ENCODE measurements at places on chromosomes 4 and X. TPM values are rescaled to one million over a fixed set of nuclear protein-coding genes. Genes with fewer than 3 reads are reported as not detected.

- no peak for DNase-seq
- H3K27me3 ChIP-seq: no peaks in the 10 kb centered on the region
Observed at GRCh38 chr4:24141836-24142235, 252.0 kb upstream of the PPARGC1A start.

- no peaks in the 10 kb centered on the region for H3K36me3 ChIP-seq
- H3K27ac ChIP-seq: peak overlapping the region; percentile 78
- peaks cover 35% of the 10 kb centered on the region for H3K4me1 ChIP-seq
- H3K27me3 ChIP-seq: no peaks in the 10 kb centered on the region
Observed at GRCh38 chrX:150547375-150548115, 20.9 kb upstream of the MTM1 start.

DNA sequence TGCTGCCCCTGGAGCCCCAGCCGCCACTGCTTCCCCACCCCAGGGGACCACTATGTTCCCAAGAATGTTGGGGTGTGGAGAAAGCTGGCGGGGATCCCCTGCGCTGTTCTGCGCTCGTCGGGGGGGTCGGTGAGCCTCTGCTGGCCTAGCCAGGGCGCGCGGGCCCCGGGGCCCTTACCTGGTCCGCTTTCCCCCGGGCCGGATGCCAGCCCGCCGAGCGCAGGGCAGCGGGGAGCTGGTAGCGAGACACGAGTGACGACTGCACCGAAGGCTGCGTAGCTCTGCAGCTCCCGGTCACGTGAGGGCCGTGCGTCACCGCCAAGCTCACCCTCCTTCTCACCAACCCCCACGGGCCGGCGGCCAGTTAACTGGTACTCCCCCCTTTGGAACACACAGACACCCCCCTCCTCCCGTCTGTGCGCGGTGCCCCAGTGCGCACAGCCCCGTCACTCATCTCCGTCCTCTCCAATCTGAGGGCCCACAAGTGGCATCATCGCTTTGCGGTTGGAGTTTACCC is at the start of gene BEX1:
TSS of gene BEX1 (minus strand) at position 254 of the 517 bp plus-strand sequence. CDS start 897 bp downstream, outside the sequence.
- H3K36me3 ChIP-seq: no peaks in the 10 kb centered on the region
- H3K27me3 ChIP-seq: no peaks in the 10 kb centered on the region
- peak; percentile 79 for DNase-seq

- H3K27ac ChIP-seq: no peak overlapping the region
- no peaks in the 10 kb centered on the region for H3K36me3 ChIP-seq
- no peaks in the 10 kb centered on the region for H3K4me1 ChIP-seq
- H3K4me3 ChIP-seq: no peak overlapping the region
Observed at GRCh38 chrX:25544641-25545040, 528.9 kb upstream of the ARX start.

GRCh38 chr4:78310007-78310739 is 241.4 kb upstream of the ANXA3 start:
- no peaks in the 10 kb centered on the region for H3K27me3 ChIP-seq
- no peak for DNase-seq
- no peaks in the 10 kb centered on the region for H3K36me3 ChIP-seq
- no peak overlapping the region for H3K4me3 ChIP-seq
- no peaks in the 10 kb centered on the region for H3K4me1 ChIP-seq

The OSTC gene
- 82.9 TPM for total RNA-seq

DNA sequence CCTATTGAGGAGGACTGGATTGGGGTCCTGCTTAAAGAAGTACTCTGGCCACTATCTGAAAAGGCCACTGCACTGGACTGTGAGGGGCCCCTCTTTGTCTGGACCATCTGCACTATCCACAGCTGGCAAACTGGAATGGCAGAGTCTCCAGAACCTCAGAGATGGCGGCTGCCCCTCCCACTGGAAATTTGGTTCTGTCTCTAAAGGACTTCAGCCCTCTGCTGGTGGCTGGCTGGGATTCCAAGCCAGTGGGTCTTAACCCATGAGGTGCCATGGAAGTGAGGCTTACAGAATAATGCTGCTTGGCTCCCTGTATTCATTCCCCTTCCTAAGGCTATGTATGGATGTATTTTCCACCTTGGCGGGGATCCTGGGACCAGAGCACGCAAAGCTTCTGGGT is 41.6 kb upstream of the CYLC1 start:
- no peak for DNase-seq
- no peak overlapping the region for H3K27ac ChIP-seq
- no peaks in the 10 kb centered on the region for H3K27me3 ChIP-seq

DNA sequence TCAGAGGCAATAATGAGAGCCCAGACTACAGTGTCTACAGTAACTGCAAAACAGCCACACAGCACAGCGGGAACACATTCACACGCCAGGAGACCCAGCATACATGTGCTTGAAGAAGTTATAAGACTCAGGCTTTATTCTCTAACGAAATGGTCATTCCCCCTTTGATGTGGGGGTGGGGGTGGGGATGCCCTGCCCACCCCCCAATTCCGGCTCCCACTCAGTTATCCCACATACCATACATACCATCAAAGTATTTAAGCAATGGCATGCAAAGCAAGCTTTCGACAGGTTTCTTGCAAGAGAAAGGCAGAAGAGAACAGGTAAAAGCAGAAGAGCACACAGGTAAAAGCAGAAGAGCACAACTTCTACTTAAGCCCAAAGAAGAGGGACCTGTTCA is 3.6 kb downstream of the MECP2 start:
- no peak overlapping the region for H3K4me3 ChIP-seq
- H3K27me3 ChIP-seq: no peaks in the 10 kb centered on the region
- H3K4me1 ChIP-seq: peaks cover 17% of the 10 kb centered on the region
- no peak overlapping the region for H3K27ac ChIP-seq
- no peaks in the 10 kb centered on the region for H3K36me3 ChIP-seq
- no peak for DNase-seq

DNA sequence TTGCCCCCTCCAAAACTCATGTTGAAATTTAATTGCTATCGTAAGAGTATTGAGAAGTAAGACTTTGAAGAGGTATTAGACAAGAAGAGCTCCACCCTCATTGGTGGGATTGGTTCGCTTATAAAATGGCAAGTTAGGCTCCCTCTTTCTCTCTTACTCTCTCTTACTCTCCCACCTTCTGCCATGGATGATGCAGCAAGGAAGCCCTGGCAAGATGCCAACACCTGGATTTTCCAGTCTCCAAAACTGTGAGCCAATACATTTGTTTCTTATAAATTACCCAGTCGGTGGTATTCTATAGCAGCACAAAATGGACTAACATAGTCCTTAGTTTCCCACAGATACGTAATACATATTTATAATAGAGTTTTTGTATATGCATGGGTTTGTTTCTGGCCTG is 119.4 kb downstream of the DDIT4L start:
- H3K4me3 ChIP-seq: no peak overlapping the region
- H3K27me3 ChIP-seq: no peaks in the 10 kb centered on the region
- DNase-seq: no peak
- H3K4me1 ChIP-seq: no peaks in the 10 kb centered on the region
- no peaks in the 10 kb centered on the region for H3K36me3 ChIP-seq
- H3K27ac ChIP-seq: no peak overlapping the region

The PSMD10 gene
- 45.6 TPM for total RNA-seq

DNA sequence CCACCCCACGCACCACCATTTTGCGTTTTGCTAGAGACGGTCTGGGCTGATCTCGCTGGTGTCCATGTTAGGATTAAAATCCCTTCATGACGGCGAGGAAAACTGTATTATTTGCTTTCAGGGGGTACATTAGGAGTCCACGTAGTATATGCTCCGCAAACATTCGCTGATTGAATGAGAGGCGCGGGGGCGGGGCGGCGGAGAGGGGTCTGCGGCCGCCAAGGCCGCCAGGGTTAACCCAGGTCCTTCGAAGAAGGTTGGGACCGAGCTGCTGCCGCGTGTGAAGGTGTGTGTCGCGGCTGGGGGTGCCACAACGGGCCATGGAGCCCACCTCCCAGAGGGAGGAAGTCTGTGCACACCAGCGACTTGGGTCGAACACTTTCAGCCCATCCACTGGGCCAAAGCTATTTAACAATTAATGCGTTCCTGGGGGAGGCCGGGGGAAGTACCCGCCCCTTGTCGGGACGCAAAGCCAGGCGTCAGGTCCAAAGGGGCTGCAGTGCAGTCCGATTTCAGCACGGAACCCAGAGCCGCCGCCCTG is 6.4 kb upstream of the PITX2 start:
- peaks cover 13% of the 10 kb centered on the region for H3K4me1 ChIP-seq
- H3K4me3 ChIP-seq: no peak overlapping the region
- DNase-seq: no peak
- no peaks in the 10 kb centered on the region for H3K36me3 ChIP-seq
- H3K27ac ChIP-seq: no peak overlapping the region

GRCh38 chr4:7202411-7202810 is 10.1 kb downstream of the SORCS2 start:
- peaks cover 18% of the 10 kb centered on the region for H3K4me1 ChIP-seq
- H3K27ac ChIP-seq: no peak overlapping the region
- DNase-seq: no peak
- H3K36me3 ChIP-seq: no peaks in the 10 kb centered on the region

GRCh38 chr4:155179216-155179615 is 29.2 kb upstream of the NPY2R start:
- H3K36me3 ChIP-seq: no peaks in the 10 kb centered on the region
- no peak overlapping the region for H3K4me3 ChIP-seq
- no peaks in the 10 kb centered on the region for H3K27me3 ChIP-seq
- DNase-seq: no peak
- no peaks in the 10 kb centered on the region for H3K4me1 ChIP-seq

- H3K27me3 ChIP-seq: no peaks in the 10 kb centered on the region
- H3K27ac ChIP-seq: no peak overlapping the region
- DNase-seq: no peak
- H3K4me3 ChIP-seq: no peak overlapping the region
- H3K36me3 ChIP-seq: no peaks in the 10 kb centered on the region
- H3K4me1 ChIP-seq: no peaks in the 10 kb centered on the region
Observed at GRCh38 chrX:50180073-50180940, 20.5 kb downstream of the AKAP4 start.

- no peak overlapping the region for H3K4me3 ChIP-seq
- no peaks in the 10 kb centered on the region for H3K27me3 ChIP-seq
- H3K4me1 ChIP-seq: no peaks in the 10 kb centered on the region
- no peaks in the 10 kb centered on the region for H3K36me3 ChIP-seq
- H3K27ac ChIP-seq: no peak overlapping the region
Observed at GRCh38 chr4:161936625-161937550, 226.9 kb downstream of the FSTL5 start.

The HMGB3 gene
- total RNA-seq: 9.1 TPM

GRCh38 chr4:101983835-101984234 is 193.3 kb downstream of the BANK1 start:
- H3K27me3 ChIP-seq: no peaks in the 10 kb centered on the region
- H3K4me3 ChIP-seq: no peak overlapping the region
- H3K36me3 ChIP-seq: no peaks in the 10 kb centered on the region
- no peak for DNase-seq

DNA sequence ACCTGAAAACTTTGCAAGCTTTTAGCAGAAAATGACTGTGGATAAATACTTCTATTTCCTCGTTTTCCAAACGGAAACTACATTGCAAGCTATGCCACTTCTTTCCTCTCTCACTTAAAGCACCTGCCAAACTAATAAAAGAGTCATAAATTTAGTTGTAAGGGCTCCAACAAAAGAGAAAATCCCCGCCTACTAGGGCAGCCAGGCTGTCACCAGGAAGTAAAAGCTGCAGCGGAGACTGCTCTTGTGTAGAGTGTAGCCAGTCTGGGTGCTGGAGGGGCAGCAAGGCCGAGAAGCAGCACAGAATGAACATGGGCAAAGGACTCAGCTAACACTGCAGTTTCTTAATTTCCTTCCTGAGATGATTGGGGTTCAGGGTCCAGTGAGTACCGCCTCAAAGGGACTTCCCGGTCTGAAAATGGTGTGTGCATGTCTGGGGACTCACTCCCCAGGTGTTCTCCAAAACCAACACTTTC is 89.3 kb upstream of the MAML3 start:
- no peaks in the 10 kb centered on the region for H3K27me3 ChIP-seq
- H3K36me3 ChIP-seq: no peaks in the 10 kb centered on the region
- peak overlapping the region; percentile 62 for H3K27ac ChIP-seq

GRCh38 chr4:155666344-155667221 is at the start of gene GUCY1A1:
GUCY1A1 (plus strand) TSS chr4:155666848; CDS start chr4:155696868, 30,020 bp downstream.
- no peaks in the 10 kb centered on the region for H3K27me3 ChIP-seq
- H3K36me3 ChIP-seq: no peaks in the 10 kb centered on the region
- peak within 1 kb of the TSS; percentile 63 for H3K4me3 ChIP-seq
- no peaks in the 10 kb centered on the region for H3K4me1 ChIP-seq
- peak within 1 kb of the TSS; percentile 83 for H3K27ac ChIP-seq

- no peak overlapping the region for H3K27ac ChIP-seq
- no peaks in the 10 kb centered on the region for H3K27me3 ChIP-seq
- no peak overlapping the region for H3K4me3 ChIP-seq
- H3K36me3 ChIP-seq: no peaks in the 10 kb centered on the region
- DNase-seq: no peak
- peaks cover 10% of the 10 kb centered on the region for H3K4me1 ChIP-seq
Observed at GRCh38 chr4:74772106-74772505, 22.2 kb downstream of the BTC start.

- no peak for DNase-seq
- no peaks in the 10 kb centered on the region for H3K27me3 ChIP-seq
Observed at GRCh38 chr4:131344761-131345160, 1804.3 kb upstream of the PCDH10 start.

GRCh38 chrX:85994228-85994627 is 53.1 kb downstream of the CHM start:
- H3K36me3 ChIP-seq: no peaks in the 10 kb centered on the region
- H3K4me1 ChIP-seq: no peaks in the 10 kb centered on the region
- no peaks in the 10 kb centered on the region for H3K27me3 ChIP-seq
- no peak overlapping the region for H3K27ac ChIP-seq
- no peak overlapping the region for H3K4me3 ChIP-seq

The SPANXN4 gene
- total RNA-seq: not detected

DNA sequence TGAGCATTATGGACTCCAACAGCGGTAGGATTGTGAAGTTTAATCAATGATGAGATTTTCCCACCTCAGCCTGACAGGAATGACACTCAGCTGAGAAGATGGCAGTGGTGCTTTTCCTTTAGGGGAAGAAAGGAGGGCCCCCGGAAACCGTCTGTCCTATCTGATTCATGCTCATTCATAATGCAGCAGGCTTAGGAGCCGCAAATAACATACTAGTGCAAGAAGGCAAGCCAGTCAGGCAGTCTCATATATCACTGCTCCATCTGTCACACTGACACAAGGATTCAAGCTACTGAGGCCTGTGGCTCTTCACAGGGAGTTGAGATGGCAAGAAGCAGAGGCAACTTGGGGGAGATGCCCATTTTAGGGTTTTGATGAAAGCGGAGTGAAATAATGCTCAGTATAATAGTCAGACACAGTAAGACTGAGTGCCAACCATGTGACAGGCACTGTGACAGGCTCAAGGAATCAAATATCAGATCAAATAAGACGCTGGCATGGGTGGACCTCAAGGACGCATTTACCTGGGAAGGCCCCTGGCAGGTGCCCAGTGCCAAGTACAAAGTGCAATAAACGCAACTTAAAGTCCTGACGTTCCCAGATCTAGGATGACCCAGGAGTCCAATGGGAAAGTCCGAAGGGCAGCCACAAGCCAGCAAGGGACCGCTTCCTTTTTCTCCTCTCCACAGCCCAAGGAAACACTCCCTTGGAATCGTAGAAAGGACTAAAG is 63.4 kb downstream of the FHDC1 start:
- H3K4me3 ChIP-seq: no peak overlapping the region
- H3K36me3 ChIP-seq: no peaks in the 10 kb centered on the region
- H3K4me1 ChIP-seq: peaks cover 7% of the 10 kb centered on the region

Measured in thyroid gland (tissue), 4 donors.